Stimulated activated CD8-positive, alpha-beta memory T cell treated with anti-CD3 and anti-CD28 coated beads, Interleukin-7, amount 100 ng/mL, for 48 hours (primary cell): ENCODE measurements at places on chromosomes 7 and 10.

GRCh38 chr7:5232874-5233273 lies 42.8 kb downstream of the WIPI2 start:
- DNase-seq = no peak

GRCh38 chr7:135704074-135704473 lies 23.9 kb downstream of the SLC13A4 start:
- no peak for DNase-seq

GRCh38 chr7:137954614-137955013 lies 47.3 kb downstream of the CREB3L2 start:
- no peak for DNase-seq

DNA sequence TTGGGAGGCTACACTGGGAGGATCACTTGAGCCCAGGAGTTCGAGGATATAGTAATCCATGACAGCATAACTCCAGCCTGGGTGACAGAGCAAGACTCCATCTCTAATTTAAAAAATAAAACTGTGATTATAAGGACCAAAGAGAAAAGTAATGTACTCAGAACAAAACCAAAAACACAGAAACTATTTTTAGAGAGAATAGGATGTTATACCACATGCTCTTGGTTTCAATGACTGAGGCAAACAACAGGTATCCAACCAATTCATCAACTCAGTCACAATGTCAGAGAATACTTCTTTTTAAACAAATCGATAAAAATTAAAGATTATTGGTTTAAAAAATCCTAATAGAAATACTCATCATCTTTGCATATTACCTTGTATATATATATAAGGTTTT lies 186.7 kb downstream of the TPK1 start:
- DNase-seq = no peak

DNA sequence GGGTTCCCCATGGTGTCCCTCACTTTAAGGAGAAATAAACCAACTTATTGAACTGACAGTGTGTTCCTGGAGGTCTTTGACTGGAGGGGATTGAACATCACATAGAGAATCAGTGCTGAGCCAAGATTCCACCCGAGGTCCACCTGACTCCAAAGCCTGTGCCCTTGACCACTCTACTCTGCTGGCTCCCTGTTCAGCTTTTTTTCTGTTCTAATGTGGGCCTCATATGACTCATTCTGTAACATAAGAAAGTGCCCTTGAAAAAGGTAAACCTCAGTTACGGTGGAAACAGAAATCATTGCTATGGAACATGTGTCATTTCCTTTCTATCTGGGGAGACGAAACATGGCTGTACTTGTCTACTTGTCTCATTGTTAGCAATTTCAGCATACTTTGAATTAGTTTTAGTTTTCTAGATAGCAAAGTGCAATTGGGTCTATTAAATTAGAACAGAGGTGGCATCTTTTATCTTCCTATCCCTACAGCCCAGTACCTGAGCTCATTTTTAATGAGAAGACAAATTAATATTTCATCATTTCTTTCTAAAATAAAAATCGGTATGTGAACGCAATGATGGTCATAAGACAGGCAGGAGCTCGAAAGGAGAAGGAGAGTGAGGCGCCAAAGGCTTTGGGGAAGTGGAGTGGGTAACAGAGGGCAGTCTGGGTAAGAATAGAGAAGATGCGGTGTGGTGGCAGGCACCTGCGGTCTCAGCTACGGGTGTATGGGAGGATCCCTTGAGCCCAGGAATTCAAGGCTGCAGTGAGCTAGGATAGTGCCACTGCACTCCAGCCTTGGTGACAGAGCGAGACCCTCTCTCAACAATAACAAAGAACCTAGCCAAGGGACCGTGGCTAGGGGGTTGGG lies 1.5 kb downstream of the GSDME start:
- no peak for DNase-seq

DNA sequence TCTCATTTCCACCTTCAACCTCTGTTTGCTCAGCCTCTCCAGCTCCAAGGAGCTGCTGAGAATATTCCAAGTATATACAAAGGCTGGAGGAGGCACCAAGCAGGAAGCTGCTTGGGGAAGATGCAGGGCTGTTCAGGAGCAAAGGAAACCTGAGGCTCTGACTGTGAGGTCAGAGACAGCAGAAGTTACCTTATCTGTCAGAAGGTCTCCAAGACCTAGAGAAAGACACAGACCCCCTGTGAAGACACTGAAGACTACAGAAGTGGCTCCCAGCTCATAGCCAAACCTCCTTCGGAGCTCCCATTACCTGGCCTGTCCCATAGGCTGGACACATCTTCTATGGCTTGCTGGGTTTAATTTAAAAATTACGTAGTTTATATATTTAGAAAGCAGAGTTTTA lies 53.2 kb downstream of the PKD1L1 start:
- DNase-seq = no peak

DNA sequence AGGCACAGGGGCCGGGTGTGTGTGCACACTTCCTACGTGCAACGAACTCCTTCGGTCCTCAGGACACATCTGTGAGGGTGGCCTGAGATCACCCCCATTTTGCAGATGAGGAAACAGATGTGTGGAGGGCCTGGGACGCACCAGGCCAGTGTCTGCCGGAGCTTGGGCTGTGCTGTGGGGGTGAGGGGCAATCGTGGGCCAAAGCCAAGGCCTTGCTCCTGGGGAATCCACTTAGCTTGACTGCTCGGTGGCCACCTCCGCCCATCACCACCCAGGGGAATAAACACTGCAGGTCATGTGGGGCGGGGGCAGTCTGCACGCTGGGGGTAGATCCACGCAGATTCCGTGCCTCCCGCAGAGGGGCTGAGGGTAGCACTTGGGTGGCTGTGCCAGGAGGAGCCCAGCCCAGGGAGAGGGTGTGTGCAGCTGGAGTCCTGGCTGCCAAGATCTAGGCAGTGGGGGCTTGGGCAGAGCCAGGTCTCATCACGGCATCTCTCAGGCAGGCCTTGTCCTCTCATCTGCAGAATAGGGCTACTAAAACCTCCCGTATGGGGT lies 70.8 kb upstream of the EN2 start:
- no peak for DNase-seq

- DNase-seq = no peak
Measured at GRCh38 chr10:29345144-29345909, 56.5 kb downstream of the LYZL1 start.

DNA sequence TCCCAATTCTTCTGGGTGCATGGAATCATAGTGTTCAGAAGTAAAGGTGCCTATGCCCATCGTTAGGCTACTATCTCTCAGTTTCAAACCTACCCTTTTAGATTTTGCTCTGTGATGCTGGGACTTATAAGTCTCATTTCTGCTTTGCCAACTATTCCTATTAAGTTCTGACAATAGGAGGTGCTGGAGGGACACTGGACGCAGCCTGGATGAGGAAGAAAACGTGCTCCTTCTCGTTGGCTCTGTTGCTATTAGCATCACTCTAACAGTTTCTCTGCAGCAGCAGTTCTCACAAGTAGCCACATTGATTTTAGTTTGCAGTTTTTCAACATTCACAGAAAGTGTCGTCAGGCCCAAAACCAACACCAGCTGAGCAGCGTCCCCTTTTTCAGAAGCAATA lies 72.4 kb downstream of the ABCC2 start:
- DNase-seq = no peak

DNA sequence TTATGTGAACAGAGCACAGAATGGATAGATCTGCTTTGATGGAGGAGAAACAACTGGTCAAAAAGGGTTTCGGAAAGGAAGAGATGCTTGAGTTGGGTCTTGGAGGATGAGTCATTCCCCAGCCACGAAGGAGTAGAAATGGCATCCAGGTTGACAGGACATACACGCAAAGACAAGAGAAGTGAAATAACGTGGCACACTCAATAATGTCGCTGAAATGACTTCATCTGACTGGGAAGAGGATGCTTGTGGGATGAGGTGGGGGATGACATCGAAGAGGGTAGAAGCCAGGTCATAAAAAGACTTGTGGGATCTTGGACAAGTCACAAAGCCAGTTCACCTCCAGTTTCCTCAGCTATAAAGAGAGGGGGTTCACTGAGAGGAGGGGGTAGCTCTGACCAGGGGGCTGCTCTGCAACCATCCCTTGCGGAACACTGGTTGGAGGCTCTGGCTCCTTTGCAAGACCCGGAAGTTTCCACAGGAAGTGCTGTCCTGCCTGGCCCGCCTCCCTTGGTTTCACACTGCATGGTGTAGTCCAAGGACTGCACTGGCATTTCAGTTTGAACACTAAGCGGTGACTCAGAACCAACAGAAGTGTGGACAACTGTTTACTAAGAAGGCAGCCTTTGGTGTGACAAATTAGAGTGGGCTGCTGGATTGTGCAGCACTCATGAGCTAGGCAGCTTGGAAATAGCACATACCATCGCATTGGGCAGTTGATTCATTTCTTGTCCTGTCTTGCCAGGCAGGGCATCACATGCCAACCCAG lies 189.9 kb upstream of the ADO start:
- peak; percentile 60 for DNase-seq

DNA sequence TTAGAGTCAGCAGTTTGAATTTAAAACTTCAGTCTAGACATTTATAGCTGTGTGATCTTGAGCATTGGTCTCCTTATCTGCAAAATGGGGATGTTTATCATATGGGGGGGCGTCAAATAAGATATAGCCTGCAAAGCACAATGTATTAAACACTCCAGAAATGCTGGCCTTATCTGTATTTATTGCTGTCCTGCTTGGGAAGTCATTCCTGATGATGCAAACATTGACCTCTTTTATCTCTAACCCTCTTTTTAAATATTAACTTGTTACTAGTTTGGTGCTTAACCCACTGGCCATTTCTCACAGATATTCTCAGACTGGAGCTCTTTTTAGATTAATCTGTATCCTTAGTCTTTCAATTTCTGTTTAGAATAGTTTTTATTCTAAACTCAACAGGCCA lies 13.2 kb downstream of the MRPS33 start:
- no peak for DNase-seq

DNA sequence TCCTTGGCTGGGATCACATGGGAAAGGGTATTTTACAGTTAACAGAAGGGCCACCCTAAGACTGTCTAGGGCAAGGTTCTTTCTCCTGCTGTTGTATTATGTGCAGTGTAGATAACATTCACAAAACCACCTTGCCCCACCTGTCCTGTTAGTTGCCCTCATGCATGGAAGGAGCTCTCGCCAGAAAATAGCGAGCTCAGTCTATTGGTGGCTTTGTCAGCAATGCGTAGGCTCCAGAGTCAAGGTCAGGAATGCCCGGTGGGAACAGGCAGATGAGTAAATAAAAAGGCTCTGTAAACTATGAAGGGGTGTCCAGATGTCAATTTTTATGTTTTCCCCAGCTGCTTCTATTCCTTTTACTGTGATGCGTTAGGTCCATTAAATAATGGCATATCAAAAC lies 107.1 kb upstream of the WDR11 start:
- no peak for DNase-seq

- DNase-seq = no peak
Measured at GRCh38 chr7:82110146-82110840, 333.3 kb downstream of the CACNA2D1 start.

GRCh38 chr7:30285067-30285535 lies 704 bp downstream of the ZNRF2 start:
- peak; percentile 19 for DNase-seq

GRCh38 chr10:101588879-101589278 lies 758 bp downstream of the DPCD start:
- no peak for DNase-seq
